Left lung (tissue), 14 donors: ENCODE measurements at places on chromosomes 12 and 14. TPM values are rescaled to one million over a fixed set of nuclear protein-coding genes. Genes with fewer than 3 reads are reported as not detected.

GYS2 gene
- 0.32 TPM for polyA plus RNA-seq

- DNase-seq: no peak
Measured at GRCh38 chr14:99544991-99545390, 59.0 kb downstream of the CCDC85C start.

- DNase-seq: peak; percentile 11
Measured at GRCh38 chr12:129887101-129887500, 16.7 kb downstream of the TMEM132D start.

DNA sequence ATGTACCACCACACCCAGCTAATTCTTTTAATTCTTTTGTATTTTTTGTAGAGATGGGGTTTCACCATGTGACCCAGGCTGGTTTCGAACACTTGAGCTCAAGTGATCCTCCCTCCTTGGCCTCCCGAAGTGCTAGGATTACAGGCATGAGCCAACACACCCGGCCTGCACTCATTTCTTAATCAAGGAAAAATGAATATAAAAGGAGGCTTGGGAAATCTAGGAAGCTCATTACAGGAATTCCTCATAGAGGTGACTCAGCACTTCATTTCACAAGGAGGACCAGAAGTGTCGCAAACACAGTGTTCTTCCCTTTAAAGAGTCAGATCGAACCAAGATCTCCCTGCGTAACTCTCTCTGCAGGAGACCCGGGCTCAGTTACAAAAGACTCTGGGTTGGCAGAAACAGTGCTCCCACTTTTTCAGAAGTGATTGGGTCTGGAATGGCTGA, 30.3 kb downstream of the NFKBIA start:
- no peak for DNase-seq

- peak; percentile 47 for DNase-seq
Measured at GRCh38 chr12:62724947-62725451, 210.0 kb downstream of the PPM1H start.

DNA sequence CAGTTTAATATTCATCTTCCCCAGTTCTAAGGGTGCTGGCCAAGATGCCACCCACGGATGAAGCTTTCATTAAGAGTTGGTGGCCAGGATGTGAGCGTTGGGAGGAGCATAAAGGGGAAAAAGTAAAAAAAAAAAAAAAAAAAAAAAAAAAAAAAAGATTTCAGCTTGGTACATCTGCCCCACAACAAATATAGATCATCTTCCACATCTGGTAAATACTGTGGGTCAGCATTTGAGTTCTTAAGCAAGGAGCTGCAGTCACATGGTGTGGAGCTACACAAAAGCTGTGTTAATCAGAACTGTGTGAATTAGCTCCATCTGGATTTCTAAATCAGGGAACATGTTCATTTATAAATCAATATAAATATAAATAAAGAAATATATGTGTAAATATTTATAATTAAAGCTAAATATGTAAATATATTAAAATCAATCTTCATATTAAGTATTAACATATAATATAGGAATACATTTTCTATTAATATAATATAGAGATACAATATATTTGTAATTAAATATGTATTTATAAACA, 262.3 kb downstream of the NUAK1 start:
- DNase-seq: no peak

DNA sequence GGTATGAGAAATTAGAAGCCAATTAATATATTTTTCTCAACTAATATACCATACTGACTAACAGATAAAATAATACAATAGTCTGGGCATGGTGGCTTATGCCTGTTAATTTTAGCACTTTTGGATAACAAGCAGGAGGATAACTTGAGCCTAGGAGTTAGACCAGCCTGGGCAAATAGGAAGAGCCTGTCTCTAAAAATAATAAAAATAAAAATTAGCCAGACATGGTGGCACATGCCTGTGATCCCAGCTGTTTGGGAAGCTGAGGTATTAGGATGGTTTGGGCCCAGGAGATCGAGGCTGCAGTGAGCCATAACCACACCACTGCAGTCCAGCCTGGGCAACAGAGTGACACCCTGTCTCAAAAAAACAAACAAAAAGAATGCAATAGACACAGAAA, 24.7 kb downstream of the KLHDC2 start:
- DNase-seq: no peak

- no peak for DNase-seq
Measured at GRCh38 chr12:53935383-53936341, 3.0 kb upstream of the HOXC13 start.

GRCh38 chr12:22593864-22594263, 31.1 kb upstream of the ETNK1 start:
- no peak for DNase-seq

TMEM253 gene
- 0.61 TPM for polyA plus RNA-seq

DNA sequence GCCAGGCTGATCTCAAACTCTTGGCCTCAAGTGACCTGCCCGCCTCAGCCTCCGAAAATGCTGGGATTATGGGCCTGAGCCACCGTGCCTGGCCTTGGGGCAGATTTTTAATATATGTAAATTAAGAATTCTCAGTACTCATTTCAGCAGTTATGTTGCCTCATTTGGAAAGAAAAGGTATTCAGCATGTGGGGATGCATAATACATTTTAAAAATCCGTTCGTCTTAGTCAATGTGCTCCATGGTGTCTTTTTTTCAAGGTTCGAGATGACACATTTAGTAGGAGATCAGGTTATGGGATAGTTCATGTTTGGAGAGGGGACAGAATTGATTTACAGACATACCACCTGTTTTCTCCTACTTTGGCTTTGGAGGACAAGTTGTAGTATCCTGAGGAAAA, 10.2 kb downstream of the SYNE2 start:
- DNase-seq: no peak
